ENCODE measurements at places on chromosomes 2 and 18.

DNA sequence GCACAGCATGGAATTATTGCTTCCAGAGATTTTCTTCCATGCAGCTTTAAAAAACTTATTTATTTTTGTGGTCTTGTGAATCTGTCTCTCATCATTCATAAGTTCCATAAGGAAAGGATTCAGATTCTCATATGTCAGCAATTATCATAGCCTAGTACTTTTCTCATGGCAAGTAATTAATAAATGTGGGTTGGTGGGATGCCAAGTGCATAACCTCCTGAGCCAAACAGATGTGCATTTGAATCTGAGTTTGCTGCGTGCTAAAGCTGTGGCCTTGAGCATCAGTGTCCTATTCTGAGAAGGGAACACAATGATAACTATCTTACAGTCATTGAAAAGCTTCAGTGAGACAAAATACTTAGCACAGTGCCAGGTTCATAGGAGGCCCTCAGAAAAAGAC, 331.9 kb downstream of the PDE11A start:
- no peak for DNase-seq

GRCh38 chr2:63189026-63189425, 138.4 kb downstream of the OTX1 start:
- DNase-seq: no peak

DNA sequence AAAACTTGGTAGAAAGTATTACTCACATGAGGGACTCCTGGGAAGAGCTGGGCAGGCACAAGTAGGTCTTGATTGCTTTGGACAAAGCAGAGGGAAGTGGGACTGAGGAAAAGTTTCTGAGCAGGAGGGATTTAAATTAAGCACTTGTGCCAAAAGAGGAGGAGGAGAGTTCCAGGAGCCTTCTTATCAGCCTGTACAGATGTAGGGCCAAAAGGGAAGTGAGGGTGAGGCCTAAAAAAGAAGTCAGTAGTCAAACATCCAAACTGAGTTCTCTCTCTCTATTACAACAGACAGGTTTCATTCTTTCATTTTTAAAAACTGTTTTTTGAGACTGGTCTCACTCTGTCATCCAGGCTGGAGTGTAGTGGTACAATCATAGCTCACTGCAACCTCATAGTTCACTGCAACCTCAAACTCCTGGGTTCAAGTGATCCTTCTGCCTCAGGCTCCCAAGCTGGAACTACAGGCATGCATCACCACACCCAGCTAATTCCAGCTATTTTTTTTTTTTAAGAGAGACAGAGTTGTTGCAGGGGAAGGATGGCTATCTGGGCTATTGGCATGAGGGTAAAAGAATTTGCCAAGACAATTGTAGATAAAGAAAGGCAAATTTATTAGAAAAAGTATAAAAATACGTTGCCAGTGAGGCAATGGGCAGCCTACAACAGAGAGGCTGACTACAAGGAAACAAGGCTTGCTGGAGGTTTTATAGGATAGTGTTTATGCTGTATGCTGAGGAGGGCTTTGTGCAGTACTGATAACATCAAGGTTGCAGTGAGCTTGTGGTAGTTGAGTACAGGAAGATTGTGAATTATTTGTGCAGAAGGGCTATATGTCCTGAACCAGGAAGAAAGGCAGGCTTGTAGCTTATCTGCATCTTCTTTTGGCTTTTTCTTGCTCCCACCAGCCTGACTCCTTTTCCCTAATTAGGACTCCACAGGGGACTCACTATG, 29.0 kb downstream of the CFAP210 start:
- DNase-seq: no peak

DNA sequence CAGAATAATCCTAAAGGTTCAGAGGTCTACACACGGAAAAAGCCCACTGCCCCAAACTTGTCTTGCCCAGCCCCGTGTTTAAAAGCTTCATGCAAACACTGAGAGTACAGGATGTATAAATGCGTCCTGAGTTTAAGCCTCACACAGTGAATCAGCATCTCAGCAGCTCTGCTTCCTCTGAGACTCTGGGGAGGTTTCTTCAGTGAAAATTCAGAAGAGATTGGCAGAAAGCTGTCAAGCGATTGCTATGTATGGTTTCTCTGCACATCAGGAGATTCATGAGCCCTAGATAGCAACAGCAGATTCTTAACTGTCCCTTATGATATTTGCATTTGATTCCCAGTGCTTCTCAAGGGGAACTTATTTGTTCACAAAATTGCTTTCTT, 27.1 kb downstream of the CRACDL start:
- DNase-seq: no peak
